Stimulated activated CD4-positive, alpha-beta T cell treated with anti-CD3 and anti-CD28 coated beads, Interleukin-1b, Interleukin-23, amount 100 ng/mL, for 4 hours (primary cell): ENCODE measurements at places on chromosomes 5 and 9.

DNA sequence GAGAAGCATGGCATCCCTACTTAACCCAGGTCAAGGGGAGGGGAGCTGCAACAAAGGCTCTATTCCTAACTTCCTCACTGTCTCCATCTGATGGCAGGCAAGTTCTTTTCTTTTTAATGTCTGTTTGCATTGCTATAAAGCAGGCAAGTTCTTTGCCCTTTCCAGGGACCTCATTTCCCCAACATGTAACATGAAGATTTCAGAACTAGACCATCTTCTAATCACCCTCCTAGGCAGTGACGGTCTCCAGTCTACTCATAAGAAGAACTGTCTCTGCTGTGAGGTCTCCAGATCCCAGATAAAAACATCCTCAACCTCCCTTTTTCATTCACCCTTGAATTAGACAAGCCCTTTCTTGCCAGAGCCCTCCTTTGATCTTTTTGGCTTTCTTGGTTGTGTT, 42.1 kb downstream of the PPP1R2B start:
- no peak for DNase-seq

GRCh38 chr9:119810645-119811429, 441.6 kb upstream of the BRINP1 start:
- DNase-seq: no peak

DNA sequence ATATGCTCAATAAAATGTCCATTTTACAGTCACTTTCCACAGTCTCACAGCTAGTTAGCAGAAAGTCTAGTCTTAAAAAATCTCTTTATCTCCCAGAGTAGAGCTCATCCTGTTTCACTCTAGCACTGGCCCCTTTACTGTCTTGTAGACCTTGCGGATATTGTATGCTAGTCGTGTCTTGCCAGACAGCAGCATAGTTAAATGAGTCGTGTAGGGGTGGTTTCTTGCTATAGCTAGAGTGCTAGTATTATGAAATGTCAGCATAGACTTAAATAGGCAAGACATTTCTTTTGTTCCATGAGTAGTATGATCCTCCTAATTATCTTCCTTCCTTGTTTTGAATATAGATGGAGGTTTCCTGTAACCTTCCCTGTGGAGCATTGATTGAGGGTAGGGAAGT, 77.4 kb downstream of the C7 start:
- no peak for DNase-seq

DNA sequence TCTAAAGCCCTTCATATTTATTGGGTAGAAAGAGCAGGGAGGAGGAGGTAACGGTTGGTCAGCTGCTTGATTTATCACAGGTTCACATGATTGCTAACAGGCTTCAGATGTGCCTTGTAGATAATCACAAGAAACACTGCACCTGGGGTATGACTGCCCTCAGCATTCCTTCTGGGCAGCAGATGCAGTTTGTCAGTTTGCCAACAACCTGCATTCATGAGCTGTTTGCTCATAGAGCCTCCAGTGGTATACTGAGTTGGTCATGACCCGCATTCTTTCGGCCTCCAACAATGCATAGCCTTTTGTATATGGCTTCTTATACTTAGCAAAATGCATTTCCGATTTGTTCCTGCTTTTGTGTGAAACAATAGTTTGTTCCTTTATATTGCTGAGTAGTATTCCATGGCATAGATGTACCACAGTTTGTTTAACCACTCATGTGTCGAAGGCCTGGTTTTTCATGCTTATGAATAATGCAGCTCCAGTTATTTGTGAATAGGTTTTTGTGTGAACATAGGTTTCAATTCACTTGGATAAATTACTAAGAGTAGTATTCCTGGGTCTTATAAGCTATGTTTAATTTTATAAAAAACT, 83.6 kb downstream of the ARHGEF28 start:
- DNase-seq: no peak

- peak; percentile 79 for DNase-seq
These were observed 1.3 kb downstream of the ANP32B start for GRCh38 chr9:97984188-97985057.
